Tibial nerve (tissue), 4 donors: ENCODE measurements at places on chromosomes 13 and 19.

- no peaks in the 10 kb centered on the region for H3K36me3 ChIP-seq
- H3K4me1 ChIP-seq = no peaks in the 10 kb centered on the region
- H3K4me3 ChIP-seq = no peak overlapping the region
Observed at GRCh38 chr19:15234431-15235130, 2.3 kb upstream of the EPHX3 start.

- H3K4me3 ChIP-seq = no peak overlapping the region
- H3K36me3 ChIP-seq = no peaks in the 10 kb centered on the region
- no peak overlapping the region for H3K27ac ChIP-seq
Observed at GRCh38 chr13:97067017-97067895, 73.0 kb upstream of the OXGR1 start.

DNA sequence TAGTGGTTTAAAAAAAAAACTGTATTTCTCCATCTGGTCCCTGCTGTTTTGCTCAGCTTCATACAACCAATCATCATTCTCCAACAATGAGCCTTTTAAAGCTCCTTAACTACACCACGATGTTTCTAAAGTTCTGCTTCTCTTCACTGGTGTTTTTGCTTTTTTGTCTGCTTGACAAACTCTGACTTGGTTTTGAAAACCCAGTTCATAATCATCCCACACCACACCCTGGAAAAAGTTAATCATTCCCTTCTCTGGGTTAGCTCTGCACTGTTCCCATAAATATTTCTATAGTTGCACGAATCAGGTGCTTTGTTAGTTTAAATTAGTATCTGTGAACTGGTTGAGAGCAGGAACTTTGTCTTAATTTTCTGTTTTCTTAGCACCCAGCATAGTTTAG is 217.1 kb downstream of the ENOX1 start:
- H3K36me3 ChIP-seq = no peaks in the 10 kb centered on the region
- no peak overlapping the region for H3K4me3 ChIP-seq
- no peak for DNase-seq
- no peak overlapping the region for H3K27ac ChIP-seq
- no peaks in the 10 kb centered on the region for H3K4me1 ChIP-seq
- H3K27me3 ChIP-seq = no peaks in the 10 kb centered on the region

- no peak overlapping the region for H3K4me3 ChIP-seq
- H3K4me1 ChIP-seq = peaks cover 45% of the 10 kb centered on the region
- no peaks in the 10 kb centered on the region for H3K36me3 ChIP-seq
- DNase-seq = no peak
- peak overlapping the region; percentile 78 for H3K27ac ChIP-seq
- no peaks in the 10 kb centered on the region for H3K27me3 ChIP-seq
Observed at GRCh38 chr13:44232774-44233173, 140.8 kb upstream of the SERP2 start.

GRCh38 chr13:106362707-106363106 is 172.8 kb downstream of the EFNB2 start:
- H3K36me3 ChIP-seq = no peaks in the 10 kb centered on the region
- H3K27ac ChIP-seq = no peak overlapping the region

- no peak for DNase-seq
- no peaks in the 10 kb centered on the region for H3K36me3 ChIP-seq
- H3K27me3 ChIP-seq = no peaks in the 10 kb centered on the region
Observed at GRCh38 chr19:29583196-29583999, 22.7 kb upstream of the POP4 start.

DNA sequence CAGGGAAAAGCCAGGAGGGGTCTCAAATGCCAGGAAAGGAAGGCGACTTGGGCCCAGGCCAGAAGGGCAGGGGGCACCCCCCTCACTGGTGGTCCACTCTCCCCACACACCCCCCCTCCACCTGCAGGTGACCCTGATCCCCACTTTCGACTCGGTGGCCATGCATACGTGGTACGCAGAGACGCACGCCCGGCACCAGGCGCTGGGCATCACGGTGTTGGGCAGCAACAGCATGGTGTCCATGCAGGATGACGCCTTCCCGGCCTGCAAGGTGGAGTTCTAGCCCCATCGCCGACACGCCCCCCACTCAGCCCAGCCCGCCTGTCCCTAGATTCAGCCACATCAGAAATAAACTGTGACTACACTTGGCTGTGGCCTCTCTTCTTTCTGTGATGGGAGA is 14.9 kb downstream of the MAP1S start:
- H3K27ac ChIP-seq = no peak overlapping the region
- no peak overlapping the region for H3K4me3 ChIP-seq

- H3K27ac ChIP-seq = no peak overlapping the region
- H3K4me3 ChIP-seq = no peak overlapping the region
- no peaks in the 10 kb centered on the region for H3K27me3 ChIP-seq
- no peaks in the 10 kb centered on the region for H3K36me3 ChIP-seq
Observed at GRCh38 chr13:41658057-41658661, 200.8 kb downstream of the RGCC start.

- H3K27ac ChIP-seq = peak overlapping the region; percentile 83
- DNase-seq = no peak
- H3K36me3 ChIP-seq = no peaks in the 10 kb centered on the region
- H3K4me3 ChIP-seq = no peak overlapping the region
- peaks cover 27% of the 10 kb centered on the region for H3K4me1 ChIP-seq
Observed at GRCh38 chr19:16457195-16457953, 14.4 kb downstream of the EPS15L1 start.

DNA sequence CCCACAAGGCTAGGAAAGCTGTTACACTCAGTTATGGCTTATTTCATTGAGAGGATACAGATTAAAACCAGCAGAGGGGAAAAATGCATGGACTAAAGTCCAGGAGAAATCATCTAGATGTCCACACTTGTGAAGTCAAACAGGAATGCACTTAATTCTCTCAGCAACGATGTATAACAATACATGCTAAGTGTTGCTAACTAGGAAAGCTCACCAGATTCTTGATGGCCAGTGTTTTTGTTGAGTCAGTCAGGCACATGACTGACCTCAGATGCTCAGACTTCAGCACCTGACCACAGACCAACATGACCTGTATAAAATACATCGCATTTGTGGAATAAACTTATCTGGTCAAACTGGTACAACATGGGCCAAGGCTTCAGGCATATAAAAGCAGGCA is 470.2 kb upstream of the PRR20A start:
- H3K27me3 ChIP-seq = no peaks in the 10 kb centered on the region

DNA sequence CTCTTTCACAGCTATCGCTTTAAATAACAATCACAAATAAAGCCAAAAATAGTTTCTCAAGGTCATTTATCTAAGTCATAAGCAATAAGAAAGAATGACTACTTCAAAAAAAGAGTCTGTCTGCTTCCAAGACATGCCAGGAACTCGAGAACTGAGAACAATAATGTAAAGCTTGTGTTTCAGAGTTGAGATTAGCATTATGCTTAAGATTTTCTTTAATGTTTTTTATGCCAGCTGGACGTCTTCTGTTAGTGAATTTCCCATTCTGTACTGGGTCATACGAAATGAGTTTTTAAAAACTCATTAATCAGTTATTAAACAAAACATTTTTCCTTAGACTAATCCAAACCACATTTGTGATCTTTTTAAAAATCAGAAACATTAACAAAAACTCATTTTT is 3.2 kb upstream of the SPRYD7 start:
- H3K4me3 ChIP-seq = no peak overlapping the region
- H3K27ac ChIP-seq = peak overlapping the region; percentile 24
- no peaks in the 10 kb centered on the region for H3K36me3 ChIP-seq
- H3K27me3 ChIP-seq = no peaks in the 10 kb centered on the region

- DNase-seq = no peak
- H3K4me3 ChIP-seq = peak overlapping the region; percentile 35
- no peaks in the 10 kb centered on the region for H3K36me3 ChIP-seq
- H3K27me3 ChIP-seq = no peaks in the 10 kb centered on the region
- peak overlapping the region; percentile 95 for H3K27ac ChIP-seq
- H3K4me1 ChIP-seq = peaks cover 9% of the 10 kb centered on the region
Observed at GRCh38 chr13:25300861-25301346, 521 bp upstream of the NUP58 start.

- no peaks in the 10 kb centered on the region for H3K36me3 ChIP-seq
- no peak overlapping the region for H3K4me3 ChIP-seq
- H3K27me3 ChIP-seq = no peaks in the 10 kb centered on the region
- DNase-seq = no peak
- no peaks in the 10 kb centered on the region for H3K4me1 ChIP-seq
- H3K27ac ChIP-seq = no peak overlapping the region
Observed at GRCh38 chr13:40496035-40496810, 170.2 kb downstream of the FOXO1 start.

DNA sequence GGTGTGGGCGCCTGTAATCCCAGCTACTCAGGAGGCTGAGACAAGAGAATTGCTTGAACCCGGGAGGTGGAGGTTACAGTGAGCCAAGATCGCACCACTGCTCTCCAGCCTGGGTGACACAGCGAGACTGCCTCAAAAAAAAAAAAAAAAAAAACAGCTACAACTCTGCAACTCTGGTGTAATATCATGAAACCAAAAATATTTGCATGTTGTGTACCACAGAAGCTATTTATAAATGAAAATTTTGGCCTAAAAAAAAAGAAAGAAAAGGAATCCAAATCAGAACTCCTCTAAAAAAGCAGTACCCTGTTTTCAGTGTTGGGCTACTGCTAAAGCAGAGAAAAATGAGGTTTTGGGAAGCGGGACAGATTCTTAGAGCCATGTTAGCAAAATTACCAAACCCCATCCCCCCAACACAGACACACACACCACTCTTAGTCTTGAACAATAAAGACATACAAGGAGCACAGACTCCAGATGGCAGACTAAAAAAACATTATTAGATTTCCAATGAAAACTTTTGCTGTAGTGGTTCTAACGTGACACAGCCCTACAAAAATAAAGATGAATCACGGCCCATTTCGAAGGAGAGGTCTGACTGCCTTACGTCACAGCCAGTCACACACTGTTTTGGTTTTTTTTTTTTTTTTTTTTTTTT is 51.5 kb downstream of the INSR start:
- H3K27me3 ChIP-seq = no peaks in the 10 kb centered on the region
- DNase-seq = no peak
- H3K27ac ChIP-seq = peak overlapping the region; percentile 77
- no peak overlapping the region for H3K4me3 ChIP-seq

DNA sequence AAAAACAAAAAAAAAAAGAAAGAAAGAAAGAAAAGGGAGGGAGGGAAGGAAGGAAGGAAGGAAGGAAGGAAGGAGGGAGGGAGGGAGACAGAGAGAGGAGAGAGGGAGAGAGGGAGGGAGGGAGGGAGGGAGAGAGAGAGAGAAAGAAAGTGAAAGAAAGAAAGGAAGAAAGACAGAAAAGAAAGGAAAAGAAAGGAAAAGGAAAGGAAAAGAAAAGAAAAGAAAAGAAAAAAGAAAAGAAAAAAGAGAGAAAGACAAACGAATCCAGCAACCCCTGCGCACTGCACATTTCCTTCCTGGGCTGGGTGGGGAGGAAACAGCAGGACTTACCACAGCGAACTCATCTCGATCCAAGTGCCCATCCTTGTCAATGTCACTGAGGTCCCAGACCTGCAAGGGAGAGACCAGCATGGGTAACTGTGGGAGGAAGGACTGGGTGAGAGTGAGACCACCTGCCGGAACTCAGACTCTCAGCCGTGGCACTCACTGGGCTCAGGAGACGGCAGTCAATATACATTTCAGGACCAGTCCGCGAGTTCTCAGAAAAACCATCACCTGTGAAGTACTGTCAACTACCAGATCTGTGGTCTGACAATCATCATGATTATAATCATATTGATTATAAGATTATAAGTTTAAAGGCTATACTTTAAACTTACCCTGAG is 43.3 kb downstream of the EPS15L1 start:
- H3K4me1 ChIP-seq = no peaks in the 10 kb centered on the region
- H3K36me3 ChIP-seq = peaks cover 24% of the 10 kb centered on the region
- H3K27me3 ChIP-seq = no peaks in the 10 kb centered on the region
- H3K27ac ChIP-seq = no peak overlapping the region

GRCh38 chr13:93146584-93147297 is 79.9 kb upstream of the GPC6 start:
- no peaks in the 10 kb centered on the region for H3K36me3 ChIP-seq
- DNase-seq = no peak
- H3K27ac ChIP-seq = no peak overlapping the region
- no peaks in the 10 kb centered on the region for H3K27me3 ChIP-seq
- no peaks in the 10 kb centered on the region for H3K4me1 ChIP-seq

GRCh38 chr13:76523740-76524340 is 362.4 kb downstream of the KCTD12 start:
- H3K4me3 ChIP-seq = no peak overlapping the region
- H3K36me3 ChIP-seq = no peaks in the 10 kb centered on the region
- DNase-seq = no peak
- H3K4me1 ChIP-seq = no peaks in the 10 kb centered on the region
- H3K27ac ChIP-seq = no peak overlapping the region
- H3K27me3 ChIP-seq = no peaks in the 10 kb centered on the region

DNA sequence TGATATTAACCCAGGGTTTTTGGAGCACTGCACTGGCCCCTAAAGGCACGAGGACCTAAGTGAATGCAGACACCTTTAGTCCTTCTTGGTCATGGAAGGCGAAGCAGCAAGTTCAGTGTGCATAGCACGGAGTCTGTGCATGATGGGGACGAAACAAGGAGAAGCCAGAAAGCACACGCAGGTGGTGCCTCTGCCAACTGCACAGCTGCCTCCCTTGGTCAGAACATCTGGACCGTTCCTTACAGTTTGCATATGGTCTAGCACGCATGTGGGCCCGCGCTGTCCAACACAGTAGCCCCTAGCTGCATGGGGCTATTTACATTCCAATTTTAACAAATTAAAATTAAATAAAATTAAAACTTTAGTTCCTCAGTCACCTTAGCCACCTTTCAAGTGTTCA is 44.0 kb downstream of the FLT3 start:
- H3K4me3 ChIP-seq = no peak overlapping the region
- DNase-seq = no peak
- H3K27ac ChIP-seq = no peak overlapping the region
- H3K36me3 ChIP-seq = no peaks in the 10 kb centered on the region
- H3K4me1 ChIP-seq = no peaks in the 10 kb centered on the region
- no peaks in the 10 kb centered on the region for H3K27me3 ChIP-seq

DNA sequence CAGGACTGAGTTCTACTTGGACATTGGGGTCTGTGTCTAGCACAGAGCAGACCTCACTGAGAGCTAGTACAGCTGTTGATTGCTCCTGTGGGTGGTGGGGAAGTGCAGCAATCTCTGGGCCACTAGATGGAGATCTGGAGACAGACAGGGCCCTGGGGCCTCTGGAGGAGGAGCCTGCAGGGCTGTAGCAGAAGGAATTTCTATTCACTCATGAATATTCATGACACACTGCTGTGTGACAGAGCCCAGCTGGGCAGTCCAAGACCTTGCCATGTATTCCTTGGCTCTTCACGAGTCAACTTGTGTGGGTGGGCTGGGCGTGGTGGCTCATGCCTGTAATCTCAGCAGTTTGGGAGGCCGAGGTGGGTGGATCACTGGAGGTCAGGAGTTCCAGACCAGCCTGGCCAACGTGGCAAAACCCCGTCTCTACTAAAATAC is 37.5 kb downstream of the SUGP2 start:
- H3K4me1 ChIP-seq = no peaks in the 10 kb centered on the region
- H3K27me3 ChIP-seq = no peaks in the 10 kb centered on the region
- peaks cover 6% of the 10 kb centered on the region for H3K36me3 ChIP-seq
- no peak overlapping the region for H3K27ac ChIP-seq
- no peak overlapping the region for H3K4me3 ChIP-seq
- no peak for DNase-seq

DNA sequence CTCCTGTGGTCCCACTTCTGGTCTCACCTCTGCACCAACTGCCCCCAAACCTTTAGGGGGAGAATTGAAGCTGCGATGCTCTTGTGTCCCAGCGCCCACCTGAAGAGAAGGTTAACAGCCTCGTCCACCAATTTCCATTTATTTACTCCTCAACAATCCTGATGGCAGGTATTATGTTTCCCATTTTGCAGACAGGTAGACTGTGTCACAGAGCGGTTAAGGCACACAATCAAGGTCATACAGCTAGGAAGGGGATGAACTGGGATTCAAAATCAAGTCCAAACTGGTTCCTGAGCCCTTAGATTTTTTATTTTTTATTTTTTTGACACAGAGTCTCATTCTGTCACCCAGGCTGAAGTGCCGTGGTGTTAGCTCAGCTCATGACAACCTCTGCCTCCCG is 6.2 kb downstream of the DNASE2 start:
- H3K27me3 ChIP-seq = no peaks in the 10 kb centered on the region
- no peak for DNase-seq
- H3K4me1 ChIP-seq = no peaks in the 10 kb centered on the region
- no peak overlapping the region for H3K4me3 ChIP-seq
